ENCODE measurements at places on chromosomes 1 and 21. TPM values are rescaled to one million over a fixed set of nuclear protein-coding genes. Genes with fewer than 3 reads are reported as not detected.

The SHISAL2A gene
- not detected for total RNA-seq

The BTG2 gene
- total RNA-seq: 46.8 TPM

The OR2T1 gene
- not detected for total RNA-seq

The A3GALT2 gene
- total RNA-seq: not detected

The TRABD2B gene
- total RNA-seq: not detected

The AGMAT gene
- total RNA-seq: 0.99 TPM

The TCHHL1 gene
- not detected for total RNA-seq

The TNN gene
- not detected for total RNA-seq

The KRTAP12-2 gene
- total RNA-seq: not detected

The PAFAH2 gene
- total RNA-seq: 11.9 TPM

The PROK1 gene
- total RNA-seq: not detected

The NBPF6 gene
- total RNA-seq: not detected

The CACHD1 gene
- 4.5 TPM for total RNA-seq

The LCE1F gene
- total RNA-seq: not detected

The FCRL3 gene
- total RNA-seq: not detected

The ZFP69B gene
- 2.2 TPM for total RNA-seq

The C4BPA gene
- not detected for total RNA-seq

The SPRR5 gene
- total RNA-seq: not detected

Data from smooth muscle cell of trachea (primary cell).